NCI-H1436 treated with DMSO at 0.1 percent for 48 hours (cell line): ENCODE measurements at places on chromosomes 4 and X.

DNA sequence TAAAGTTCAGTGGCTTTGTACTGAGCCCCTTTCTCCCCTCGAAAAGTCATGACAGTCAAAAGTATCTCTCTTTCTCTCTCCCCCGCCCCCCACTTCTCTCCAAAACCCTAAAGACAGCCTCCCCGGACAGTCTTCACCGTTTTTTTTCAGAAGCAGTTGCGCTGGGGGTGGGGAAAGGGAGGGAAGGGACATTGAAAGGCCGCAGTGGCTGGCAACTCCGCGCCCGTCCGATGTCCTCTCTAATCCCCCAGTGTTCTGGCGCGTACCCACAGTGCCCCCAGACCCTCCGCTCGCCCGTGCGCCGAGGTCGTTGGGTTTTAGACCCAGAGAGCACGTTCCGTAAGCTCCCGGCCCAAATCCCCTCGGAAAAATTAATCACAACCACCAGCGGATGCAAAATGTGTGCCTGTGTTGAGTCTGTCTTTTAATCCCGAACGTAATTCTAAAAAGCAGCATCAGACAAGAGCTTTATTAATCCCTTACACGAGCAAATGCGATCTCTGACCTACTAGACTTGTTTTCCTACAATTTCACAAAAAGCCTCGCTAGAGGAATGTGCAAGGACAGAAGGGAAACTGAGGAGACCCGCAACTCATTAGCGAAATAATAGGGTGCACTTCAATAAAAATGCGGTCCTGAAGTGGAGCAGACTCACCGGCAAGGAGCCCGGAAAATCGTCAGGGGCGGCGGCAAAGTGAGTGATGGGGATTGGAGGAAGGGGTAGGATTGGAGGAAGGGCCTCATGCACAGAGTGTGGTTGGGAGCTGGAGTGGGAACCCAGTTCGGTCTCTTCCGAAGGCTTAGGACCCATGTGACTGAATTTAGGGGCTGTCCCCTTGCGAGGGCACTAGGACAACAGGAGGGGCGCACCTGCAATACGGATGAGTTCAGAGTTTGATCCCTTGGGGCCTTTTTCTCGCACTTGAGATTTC lies 12.2 kb upstream of the PRDM8 start:
- DNase-seq = no peak

DNA sequence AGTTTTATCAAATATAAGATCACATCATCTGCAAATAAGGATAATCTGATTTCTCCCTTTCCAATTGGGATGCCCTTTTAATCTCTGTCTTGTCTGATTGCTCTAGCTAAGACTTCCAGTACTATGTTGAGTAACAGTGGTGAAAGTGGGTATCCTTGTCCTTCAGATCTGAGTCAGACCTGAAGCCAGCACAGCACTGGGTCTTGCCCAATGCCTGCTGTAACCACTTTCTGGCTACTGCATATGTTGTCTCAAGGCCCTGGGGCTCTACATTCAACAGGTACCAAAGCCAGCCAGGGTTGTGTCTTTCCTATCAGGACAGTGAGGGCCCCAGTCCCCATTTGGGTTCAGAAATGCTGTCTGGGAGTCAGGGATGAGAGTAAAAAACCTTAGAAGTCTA lies 90.3 kb downstream of the CYSLTR1 start:
- DNase-seq = no peak

- DNase-seq = no peak
Observed at GRCh38 chr4:138910195-138910913, 105.2 kb upstream of the NOCT start.

DNA sequence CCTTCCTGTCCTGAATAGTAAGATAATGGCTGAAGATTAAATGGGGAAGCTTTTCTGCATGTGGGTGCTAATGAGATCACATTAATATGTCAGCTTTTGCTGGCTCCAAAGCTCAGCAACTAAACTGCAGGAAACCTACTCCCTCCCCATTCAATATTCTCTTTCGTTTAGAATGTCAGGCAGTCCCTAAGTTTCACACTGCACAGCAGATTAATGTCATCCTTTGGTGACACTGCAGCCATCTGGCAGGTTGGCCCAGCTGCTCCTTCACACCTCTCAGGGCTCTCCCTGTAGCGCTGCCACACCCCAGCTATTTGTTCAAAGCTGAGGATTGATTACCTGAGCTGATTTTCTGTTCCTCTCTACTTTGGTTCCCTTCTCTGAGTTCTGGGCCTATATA lies 110.5 kb downstream of the KDR start:
- DNase-seq = no peak

DNA sequence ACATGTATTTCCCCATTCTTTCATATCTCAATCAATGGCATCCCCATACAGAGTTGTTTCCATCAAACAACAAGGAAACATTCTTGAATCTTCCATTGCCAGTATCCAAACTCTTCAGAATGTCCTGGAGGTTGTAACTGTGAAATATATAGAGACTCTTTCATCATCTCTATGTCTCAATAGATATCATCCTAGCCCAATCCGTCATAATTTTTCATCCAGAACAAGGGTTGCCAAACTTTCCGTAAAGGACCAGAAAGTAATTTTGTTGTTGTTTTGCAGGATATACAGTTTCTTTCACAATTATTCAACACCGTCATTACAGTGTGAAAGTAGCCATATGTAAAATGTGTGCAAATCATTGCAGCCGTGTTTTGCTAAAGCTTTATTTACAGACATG lies 15.2 kb upstream of the CXCL6 start:
- DNase-seq = no peak

DNA sequence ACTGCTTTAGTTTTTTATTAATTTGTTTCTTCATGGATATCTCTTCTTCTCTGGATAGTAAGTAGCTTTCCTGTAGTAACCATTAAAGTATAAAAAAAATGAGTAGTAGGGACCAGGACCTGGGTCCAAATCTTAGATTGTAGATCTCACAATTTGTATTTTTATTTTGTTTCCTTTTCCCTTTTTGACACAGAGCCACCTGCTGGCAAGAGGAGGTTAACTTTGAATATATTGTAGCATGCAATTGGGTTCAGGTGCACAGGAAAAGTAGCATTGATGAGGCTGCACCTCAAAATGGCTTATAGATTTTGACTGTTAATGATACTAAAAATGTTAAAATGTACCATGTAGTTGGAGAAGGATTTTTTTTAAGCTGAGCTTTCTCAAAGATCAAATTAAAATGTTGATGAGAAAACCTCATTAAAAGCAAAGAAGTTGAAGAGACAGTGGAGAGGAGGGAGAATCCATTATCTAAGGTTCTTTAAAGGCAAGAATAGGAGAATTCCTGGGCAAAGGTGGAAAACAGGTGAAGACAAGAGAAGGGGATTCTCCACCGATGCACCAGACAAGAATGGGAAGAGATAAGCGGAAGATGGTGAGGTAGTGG lies 48.3 kb upstream of the HPGDS start:
- DNase-seq = no peak

GRCh38 chr4:141807103-141807891 lies 170.9 kb downstream of the IL15 start:
- no peak for DNase-seq

DNA sequence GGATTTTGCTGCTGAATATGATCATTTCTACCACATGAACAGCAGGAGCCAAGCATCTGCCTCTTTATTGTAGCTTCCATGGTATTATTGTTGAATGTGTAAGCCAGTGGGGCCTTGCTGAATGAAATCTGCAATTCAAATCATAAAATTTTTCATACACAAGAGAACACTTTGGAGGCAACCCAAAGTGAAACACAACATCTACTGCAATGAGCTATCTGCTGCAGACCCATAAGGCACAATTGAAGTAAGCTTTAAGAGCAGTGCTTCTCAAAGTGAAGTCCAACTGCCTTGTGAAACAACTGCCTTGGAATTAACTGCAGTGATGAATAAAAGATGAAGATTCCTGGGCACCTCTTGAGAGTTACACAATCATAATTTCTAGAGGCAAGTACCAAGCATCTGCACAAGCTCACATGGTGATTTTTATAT lies 626.3 kb upstream of the INTU start:
- DNase-seq = no peak

- DNase-seq = no peak
Observed at GRCh38 chrX:140765043-140765784, 55.7 kb downstream of the LINC00632 start.

- no peak for DNase-seq
Observed at GRCh38 chrX:82585868-82586267, 922.2 kb upstream of the POU3F4 start.

DNA sequence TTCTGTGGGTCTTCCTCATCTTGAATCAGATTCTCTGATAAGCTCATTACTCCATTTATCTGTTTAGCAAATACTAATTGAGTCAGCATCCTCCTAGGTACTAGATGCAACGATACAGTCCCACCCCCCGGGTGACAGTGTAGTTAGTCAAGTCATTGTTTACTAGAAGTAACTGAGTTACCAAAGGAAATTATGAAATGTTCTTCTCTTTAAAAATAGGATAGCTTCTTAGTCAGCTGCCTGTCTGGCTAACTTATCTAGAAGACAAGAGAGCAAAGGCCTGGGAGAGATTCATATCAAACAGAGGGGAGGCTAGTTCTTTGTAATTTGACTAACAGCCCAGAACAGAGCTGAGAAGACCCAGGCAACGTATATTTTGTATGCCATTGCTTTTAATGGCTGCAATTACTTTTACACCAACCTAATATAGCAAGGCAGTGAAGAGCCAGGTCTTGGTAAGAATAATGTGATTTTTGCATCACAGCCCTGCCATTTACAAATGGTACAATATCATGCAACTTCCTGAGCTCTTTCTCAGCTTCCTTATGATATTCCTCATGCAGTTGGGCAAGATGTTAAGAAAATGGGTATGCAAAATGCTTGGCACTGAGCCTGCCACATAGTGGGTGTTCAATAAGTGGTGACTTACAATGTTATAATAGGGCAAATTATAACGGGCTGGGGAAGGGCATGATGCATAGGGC lies 149.9 kb downstream of the CHIC2 start:
- no peak for DNase-seq

DNA sequence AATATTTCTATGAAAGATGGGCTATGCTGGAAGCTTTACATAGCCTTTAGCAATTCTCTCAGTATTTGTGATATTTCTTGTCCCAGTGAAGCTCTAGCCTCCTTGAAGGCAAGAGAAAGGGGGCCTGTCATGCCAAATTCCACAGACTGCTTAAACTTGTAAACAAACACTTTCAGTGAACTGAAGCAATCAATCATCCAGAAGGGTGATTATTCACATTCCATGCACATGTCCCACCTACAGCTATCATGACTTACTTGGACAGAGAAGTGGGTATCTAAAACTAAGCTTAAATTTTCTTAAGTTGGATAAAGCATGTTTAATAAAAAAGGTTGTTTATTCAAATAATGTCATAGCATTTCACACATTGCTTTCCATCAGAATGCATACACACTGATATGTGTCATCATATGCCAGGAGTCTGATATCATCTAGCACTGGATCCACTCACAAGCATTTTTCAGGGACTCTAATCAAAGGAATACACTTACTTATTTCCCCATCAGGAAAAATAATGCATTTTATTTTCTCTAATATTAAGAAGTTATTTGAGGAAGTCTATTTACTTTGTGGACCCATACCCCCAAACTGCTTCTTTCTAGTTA lies 1.2 kb upstream of the FSTL5 start:
- no peak for DNase-seq

- DNase-seq = no peak
Observed at GRCh38 chrX:102514536-102514935, 2.0 kb downstream of the TMSB15A start.

DNA sequence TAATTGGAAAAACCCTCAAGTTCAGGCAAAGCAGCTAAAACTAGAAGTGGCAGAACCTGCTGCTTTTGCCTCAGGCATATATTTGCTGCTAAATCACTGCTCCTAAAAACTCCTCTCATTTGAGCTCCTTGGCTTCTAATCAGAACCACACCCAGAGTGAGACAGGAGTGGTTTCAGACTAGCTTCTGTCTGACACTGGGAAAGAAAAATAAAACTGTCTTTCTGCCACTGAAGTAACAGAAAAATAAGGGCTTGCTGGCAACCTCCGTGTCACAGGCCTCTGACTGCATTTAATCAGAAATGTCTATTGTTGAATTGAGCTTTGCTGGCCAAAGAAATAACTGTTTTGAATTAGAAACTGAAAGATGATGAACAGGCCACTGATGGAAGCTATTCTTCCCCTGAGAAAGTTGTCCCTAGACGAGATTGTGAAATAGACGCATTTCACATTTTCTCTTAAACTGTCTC lies 52.1 kb upstream of the RAP2C start:
- no peak for DNase-seq
